ENCODE measurements at places on chromosomes 2 and 18.

- no peak for DNase-seq
Observed at GRCh38 chr2:213185147-213185822, 33.9 kb upstream of the IKZF2 start.

DNA sequence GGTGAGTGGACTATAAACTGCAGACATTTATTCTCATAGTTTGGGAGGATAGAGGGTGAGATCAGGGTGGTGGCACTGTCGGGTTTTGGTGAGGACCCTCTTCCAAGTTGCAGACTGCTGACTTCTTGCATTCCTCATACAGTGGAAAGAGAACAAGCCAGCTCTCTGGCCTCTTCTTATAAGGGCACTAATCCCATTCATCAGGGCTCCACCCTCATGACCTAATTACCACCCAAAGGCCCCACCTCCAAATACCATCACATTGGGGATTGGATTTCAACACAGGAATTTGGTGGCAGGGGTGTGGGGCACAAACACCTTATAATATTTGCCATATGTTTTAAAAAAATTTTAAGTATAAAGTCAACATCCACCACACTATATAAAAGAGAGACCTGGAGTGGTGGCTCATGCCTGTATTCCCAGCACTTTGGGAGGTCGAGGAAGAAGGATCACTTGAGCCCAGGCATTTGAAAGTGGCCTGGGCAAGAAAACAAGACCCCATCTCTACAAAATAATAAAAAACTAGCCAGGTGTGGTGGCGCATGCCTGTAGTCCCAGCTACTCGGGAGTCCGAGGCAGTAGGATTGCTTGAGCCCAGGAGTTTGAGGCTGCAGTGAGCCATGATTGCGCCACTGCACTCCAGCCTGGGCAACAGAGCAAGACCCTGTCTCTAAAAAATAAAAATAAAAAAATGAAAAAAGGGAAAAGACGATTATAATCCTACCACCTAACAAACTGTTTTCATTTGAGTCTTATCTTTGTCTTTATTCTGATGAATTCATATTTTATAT is 44.0 kb downstream of the TCF7L1 start:
- no peak for DNase-seq

DNA sequence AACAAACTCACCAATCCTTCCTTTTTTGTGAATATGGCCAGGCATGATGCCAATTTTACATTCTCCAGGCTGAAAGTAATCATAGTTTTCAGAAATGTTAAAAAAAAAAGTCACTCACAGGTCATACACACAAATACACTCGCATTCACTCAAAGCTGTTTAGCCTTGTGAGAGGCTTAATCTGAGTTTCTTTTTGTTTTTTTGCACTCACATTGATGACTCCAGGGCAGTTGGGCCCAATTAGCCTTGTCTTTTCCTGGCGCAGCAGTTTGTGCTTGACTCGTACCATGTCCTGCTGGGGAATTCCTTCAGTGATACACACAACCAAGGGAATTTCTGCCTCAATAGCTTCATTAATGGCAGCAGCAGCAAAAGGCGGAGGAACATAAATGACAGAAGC is 18.0 kb downstream of the SUCLG1 start:
- DNase-seq: no peak

GRCh38 chr2:74530239-74531187 is 780 bp downstream of the HTRA2 start:
- no peak for DNase-seq

DNA sequence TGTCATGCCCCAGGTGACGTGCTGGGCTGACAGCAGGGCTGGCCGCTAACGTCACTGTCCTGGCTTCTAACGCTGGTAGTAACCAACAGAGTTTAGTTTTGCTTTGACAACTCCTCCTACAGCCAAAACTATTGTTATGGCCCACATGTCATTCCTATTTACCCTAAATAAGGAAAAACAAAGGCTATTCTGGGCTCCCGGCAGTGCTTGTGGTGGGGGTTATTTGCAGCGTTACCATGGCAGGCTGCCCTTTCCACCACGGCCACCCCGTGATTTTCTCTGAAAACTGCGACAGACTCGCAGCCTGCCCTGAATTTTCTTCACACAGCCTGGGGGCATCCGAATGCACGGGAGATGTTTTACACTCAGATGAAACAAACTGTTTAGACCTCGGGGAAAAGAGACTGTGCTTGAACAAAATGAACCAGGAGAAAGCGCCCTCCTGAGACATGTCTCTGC is 115.2 kb downstream of the FAM210A start:
- no peak for DNase-seq

- DNase-seq: no peak
Observed at GRCh38 chr2:64652231-64653108, 1.2 kb downstream of the SERTAD2 start.

- no peak for DNase-seq
Observed at GRCh38 chr2:145410086-145410485, 890.2 kb upstream of the ZEB2 start.

GRCh38 chr2:176158855-176159662 is 2.0 kb downstream of the HOXD3 start:
- no peak for DNase-seq

DNA sequence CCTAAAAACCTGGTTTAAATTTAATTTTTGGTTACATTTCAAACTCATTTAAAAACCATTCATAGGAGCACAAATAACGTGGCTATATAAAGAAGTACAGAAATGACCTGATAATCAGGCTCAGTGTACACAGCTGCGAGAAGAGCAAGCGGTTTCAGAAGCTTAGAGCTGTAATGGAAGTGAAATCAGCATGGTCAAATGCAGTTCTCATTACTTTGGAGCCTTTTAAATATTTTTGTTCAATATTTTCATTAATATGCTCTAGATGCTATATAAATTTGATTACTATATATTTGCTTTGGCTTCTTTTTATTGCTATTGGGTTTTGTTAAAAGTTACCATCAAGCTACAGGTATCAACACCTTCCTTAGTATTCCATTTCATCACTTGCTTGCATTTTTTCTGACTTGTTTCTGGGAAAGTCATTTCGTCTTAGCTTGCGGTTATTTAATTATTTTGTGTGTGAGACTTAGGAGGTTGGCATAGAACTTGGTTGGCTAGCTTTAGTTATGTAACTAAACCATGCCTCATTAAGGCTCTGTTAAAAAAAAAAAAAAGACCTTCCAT is 58.7 kb downstream of the AFTPH start:
- no peak for DNase-seq

GRCh38 chr2:46538393-46538792 is 59.0 kb downstream of the TMEM247 start:
- DNase-seq: peak; percentile 57

- DNase-seq: no peak
Observed at GRCh38 chr2:217987391-217987790, 15.4 kb downstream of the TNS1 start.

DNA sequence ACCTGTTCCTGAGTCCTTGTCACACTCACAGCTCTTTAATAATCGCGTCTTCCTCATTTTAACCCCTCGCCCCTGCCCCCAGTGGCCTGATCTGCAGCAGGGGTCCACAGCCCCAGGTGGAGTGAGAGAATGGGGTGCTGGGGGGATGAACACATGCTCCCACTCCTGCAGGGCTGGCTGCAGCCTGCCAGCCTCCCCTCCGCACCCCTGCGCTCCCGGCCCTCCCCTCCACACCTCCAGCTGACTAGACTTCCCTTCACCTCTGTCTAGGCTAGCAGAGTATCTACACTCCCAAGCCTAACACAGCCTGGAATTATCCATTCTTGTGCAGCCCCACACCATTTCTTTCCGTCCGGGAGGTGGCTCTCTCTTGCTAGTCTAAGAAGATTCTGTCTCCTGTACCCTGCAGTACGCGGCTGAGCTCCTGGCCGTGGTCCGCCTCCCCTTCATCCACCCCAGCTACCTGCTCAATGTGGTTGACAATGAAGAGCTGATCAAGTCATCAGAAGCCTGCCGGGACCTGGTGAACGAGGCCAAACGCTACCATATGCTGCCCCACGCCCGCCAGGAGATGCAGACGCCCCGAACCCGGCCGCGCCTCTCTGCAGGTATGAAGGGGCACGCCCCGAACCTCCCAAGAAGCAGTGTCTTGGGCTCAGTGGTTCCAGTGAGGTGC is 231.6 kb downstream of the ATAD2B start:
- no peak for DNase-seq

DNA sequence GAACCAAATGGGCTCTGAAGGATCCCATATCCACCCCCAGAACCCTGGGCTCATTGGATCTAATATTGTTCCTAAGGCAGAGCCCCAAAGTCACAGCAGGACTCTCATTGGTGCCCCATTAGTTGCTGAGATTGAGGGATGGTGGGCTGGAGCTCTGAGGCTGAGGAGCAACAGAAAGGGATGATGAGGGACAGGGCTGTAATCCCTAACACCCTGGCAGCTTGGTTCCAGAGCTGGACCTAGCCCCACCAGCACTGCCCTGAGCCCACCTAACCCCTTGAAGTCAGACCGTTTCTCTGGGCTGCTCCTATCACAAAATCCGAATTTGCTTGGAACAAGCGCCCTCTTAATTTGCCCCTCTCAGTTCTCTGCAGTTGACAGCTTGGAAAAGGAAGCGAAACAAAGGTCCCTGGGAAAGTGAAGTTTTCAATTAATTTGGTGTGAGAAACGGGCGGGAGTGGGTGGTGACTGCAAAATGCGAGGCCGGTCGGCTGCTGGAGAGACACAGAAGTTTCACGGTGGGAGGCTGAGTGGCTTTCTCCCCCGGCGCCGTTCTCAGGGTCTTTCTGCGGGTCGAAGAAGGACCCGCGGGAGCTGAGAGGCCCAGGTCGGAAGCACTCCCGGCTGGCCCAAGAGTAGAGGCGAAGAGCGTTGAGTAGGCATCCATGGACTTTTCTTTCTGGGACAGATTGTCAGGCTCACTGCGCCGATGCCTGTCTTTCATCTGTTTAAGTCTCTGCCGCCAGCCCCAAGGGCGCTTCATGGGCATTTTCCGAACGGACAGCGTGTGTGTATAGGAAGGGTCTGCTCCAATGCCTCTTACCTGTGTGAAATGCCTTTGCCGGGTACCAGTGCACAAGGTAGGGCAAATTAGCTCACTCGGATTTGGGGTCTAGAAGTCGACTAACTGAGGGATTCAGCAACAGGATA is 927 bp upstream of the HOXD13 start:
- DNase-seq: no peak

GRCh38 chr18:33841221-33841967 is 263.4 kb downstream of the ASXL3 start:
- no peak for DNase-seq

DNA sequence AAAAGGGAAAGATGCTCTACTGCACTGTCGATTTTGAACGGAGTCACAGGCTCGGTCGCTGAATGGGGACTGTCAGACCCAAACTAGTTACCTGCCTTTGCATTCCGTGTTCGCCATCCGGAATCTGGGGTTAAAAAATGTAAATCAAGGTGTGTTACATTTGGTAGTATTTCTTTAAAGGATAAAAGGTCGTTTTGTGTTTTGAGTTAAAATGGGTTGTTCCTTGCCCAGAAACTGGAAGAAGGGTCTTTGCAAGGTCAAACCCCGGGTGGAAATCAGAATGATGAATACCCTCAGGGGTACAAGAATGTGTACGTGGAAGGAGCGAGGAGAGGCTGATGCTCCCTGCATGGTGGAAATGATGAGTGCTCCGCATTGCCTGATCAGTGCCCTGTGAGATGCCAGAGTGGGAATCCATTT is 1.0 kb downstream of the VSNL1 start:
- DNase-seq: no peak

DNA sequence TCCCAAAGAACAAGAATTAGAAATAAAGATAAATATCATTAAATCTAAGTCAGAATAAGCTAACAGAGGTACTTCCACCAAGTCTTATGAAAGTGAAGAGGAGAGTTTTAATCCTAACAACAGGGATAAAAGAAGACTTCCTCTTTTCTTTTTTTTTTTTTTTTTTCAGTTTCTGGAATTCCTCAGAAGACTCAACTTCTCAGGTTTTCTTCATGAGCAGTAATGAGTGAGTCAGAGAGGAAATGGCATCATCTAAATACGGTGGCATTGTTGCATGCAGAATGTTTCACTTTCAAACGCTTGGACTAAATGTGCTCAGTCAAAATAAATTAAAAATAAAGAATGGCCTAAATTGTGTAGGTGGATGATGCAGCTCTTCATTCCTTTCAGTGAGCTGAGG is 45.6 kb upstream of the ARHGAP15 start:
- no peak for DNase-seq

GRCh38 chr2:134261398-134262131 is 7.7 kb downstream of the MGAT5 start:
- DNase-seq: no peak

- no peak for DNase-seq
Observed at GRCh38 chr2:155727187-155727895, 605.2 kb downstream of the NR4A2 start.

- DNase-seq: no peak
Observed at GRCh38 chr2:107380912-107381311, 445.8 kb upstream of the RGPD4 start.

DNA sequence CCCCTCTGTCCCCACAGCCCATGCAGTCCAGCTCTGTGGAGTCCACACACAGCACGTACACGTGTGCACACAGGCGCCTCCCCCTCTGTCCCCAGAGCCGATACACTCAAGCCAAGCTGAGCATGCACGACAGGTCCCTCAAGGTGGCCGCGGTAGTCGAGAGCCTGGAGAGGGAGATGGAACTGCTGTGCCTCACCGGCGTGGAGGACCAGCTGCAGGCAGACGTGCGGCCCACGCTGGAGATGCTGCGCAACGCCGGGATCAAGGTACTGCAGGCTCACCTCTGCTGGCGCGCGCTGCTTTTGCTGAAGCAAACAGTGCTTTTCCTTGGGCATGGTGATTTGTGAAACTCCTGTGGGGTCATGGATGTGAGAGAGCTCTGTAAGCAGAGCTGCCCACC is 58.5 kb upstream of the NFATC1 start:
- DNase-seq: no peak

GRCh38 chr2:191863988-191864387 is 17.1 kb upstream of the CAVIN2 start:
- DNase-seq: no peak

GRCh38 chr2:135320465-135321355 is 210.3 kb downstream of the ZRANB3 start:
- DNase-seq: no peak

DNA sequence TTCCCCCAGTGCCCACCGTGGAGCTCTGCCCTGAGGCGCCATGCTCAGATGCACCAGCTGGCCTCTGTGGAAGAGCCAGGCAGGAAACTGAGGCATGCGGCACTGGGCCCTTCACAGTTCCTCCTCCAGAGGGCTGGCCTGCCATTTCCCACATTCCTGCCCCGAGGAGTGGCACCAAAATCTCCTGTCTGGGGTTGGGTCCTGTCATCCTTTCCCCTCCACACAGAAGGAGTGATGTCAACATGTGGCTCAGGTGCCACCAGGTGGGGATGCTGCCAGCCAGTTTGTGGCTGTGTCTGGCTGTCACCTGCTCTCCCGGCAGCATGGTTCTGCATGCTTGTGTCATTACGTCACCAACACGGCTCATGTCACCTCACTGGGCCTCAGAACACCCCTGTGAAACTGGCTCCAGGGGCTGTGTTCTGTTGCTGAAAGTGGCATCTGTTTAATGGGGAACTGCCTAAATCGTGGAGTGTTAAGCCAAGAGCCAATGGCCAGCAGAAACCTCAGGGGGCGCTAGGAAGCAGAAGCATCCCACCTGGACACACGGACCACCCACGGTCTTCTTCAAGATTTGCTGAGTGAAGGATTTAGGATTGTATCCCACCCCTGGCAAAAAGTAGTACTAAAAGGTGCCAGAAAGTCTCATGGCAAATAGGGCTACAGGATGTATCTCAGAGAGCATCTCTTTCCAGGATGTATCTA is 51.3 kb downstream of the ZAP70 start:
- no peak for DNase-seq

GRCh38 chr18:77071061-77071460 is 61.5 kb downstream of the MBP start:
- no peak for DNase-seq
